ENCODE measurements at places on chromosomes 16 and 17.

- DNase-seq, result no peak
These were observed 2.1 kb upstream of the CACNG1 start for GRCh38 chr17:67041941-67042899.

- no peak for DNase-seq
These were observed 4.4 kb upstream of the LHX1 start for GRCh38 chr17:36932694-36933511.

DNA sequence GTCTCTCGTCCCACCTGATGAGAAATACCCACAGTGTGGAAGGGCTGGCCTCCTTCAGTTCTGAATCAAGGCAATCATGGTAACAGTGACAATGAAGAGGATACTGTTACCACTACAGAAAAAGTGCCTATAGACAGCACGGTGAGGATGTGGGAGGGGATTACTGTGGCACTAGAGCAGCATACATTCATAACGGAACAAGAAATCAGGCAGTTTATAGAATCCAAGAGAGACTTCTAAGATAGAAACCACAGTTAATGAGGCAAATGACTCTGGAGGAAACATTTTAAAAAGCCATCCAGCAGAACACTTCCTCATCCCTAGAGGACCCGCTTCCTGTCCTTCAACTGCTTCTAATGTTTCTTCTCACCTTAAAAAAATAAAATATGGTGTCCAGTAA lies 2.7 kb downstream of the RUSF1 start:
- no peak for DNase-seq

DNA sequence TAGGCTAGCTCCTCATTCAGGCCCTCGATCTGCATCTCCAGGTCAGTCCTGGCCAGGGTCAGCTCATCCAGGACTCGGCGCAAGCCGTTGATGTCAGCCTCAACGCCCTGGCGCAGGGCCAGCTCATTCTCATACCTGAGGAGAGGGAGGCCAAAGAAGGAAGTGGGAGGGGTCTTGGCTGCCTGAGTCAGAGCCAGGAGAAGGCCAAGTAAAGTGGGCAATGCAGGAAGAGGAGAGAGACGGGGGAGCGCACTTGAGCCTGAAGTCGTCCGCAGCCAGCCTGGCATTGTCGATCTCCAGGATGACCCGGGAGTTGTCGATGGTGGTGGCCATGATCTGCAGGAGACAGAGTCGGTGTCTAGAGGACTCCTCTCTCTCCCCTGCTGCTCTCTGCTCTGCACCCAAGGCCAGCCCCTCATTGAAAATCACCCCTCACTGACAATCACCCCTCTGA lies 1.8 kb downstream of the KRT15 start:
- no peak for DNase-seq

GRCh38 chr16:24124291-24124690 lies 131.8 kb upstream of the CACNG3 start:
- no peak for DNase-seq

DNA sequence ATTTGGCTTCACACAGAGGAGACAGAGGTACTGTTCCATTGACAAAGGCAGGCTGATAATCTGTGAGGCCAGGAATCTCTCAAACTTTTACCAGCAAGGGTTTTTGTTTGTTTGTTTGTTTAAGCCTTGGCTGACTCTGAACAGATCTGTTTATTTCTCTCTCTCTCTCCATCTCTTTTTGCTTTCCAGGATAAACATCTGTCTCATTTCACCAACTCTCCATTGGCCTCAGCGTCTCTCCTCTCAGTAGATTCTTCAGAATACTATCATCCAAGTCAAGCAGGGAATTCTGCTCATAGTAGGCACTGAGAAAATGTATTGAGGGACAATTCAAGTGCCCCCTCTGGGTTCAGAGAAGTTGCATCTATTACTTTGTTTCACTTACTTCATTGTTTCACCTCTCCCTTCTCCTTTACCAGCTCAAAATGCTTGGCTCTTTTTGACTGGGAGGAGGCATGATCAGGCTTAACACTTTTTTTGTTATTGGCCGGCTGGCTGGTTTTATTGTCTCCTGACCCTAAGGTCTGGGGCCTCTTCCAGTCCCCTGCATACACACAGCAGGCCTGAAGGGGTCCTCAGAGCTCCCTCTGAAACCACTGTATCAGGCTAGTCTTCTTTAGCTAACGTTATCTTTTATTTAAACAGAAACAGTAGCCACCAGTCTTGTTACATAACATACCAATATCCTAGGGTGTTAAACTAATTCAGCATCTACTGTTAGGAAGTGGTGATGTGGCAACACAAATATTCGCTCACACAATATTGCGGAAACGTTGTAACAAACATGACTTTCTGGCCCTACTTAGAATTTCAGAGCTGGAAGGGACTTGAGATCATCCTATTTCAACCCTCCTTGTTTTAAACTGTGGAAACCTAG lies 2.0 kb upstream of the YPEL2 start:
- no peak for DNase-seq

DNA sequence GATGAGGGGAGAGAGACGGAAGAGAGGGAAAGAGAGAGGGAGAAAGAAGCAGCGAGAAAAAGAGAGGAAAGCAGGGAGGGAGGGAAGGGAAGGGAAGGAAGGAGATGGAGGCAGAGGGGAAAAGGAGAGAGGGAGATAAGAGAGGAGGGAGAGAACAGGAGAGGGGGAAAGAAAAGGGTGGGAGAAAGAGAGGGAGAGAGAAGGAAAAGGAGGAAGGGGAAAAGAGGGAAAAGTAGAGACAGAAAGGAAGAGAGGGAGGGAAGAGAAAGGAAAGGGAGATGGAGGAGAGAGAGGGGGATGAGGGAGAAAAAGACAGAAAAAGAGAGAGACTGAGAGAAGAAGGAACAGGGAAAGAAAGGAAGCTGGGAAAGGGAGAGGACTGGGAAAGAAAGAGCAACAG lies 814.4 kb downstream of the CDH11 start:
- no peak for DNase-seq

- DNase-seq, result no peak
These were observed 180.5 kb downstream of the VPS53 start for GRCh38 chr17:534071-534691.

- no peak for DNase-seq
These were observed 8.0 kb downstream of the TAX1BP3 start for GRCh38 chr17:3660311-3660891.

DNA sequence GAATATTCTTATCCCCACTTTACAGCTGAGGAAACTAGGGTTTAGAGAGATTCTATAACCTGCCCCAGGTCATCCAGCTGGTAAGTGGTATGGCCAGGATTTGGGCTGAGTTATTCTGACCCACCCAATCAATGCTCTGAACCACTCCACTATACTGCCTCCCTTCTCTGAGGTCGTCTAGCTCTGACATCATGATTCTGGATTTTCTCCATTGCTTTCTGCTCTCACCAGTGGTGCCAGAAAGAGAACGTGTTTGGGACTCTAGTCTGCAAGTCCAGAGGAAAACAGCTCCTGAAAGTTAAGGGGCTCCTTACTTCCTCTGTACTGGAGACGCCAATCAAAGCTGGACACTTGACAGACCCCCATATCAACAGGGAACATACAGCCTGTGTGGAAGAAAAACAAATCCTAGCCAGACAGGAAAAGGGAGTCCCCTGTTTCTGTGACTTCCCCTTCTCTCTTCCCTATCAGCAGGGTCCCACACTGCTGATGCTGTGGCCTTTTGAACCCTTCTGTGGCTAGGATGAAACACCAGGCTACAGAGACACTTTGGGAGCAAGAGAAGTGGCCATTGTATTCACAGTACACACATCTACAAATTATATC lies 6.0 kb upstream of the EZH1 start:
- DNase-seq, result no peak

DNA sequence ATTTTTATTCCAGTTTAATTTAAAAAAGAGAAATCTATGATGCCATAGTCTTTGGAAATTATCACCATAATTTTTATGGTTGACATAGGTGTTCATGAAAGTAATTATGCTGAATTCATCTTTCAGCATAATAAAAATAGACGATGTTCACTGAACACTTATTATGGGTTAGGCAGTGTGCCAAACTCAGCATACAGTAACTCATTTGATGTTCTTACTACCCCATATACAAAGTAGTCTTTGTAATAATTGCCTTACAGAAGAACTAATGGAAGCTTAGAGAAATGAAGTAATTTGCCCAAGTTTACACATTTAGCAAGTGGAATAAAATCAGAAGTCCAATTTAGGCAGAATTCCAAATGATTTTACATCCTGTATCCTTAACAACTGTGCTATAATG lies 852.2 kb upstream of the GOT2 start:
- DNase-seq, result no peak

DNA sequence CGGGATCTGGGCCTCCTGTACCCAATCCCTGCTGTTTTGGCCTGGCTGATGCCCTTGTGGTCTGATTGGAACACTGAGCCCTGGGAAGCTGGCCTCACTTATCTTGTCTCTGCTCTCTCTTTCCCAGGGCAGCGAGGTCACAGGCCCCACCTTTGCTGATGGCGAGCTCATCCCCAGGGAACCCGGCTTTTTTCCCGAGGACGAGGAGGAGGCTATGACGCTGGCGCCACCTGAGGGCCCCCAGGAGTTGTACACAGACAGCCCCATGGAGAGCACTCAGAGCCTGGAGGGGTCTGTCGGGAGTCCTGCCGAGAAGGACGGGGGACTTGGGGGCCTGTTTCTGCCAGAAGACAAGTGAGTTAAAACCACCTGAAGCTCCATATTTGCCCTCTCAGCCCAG lies 126.0 kb downstream of the RAB11FIP4 start:
- DNase-seq, result no peak

Data from T-helper 17 cell (primary cell).